ENCODE measurements at places on chromosomes 2 and 18.

GRCh38 chr18:8900552-8900951 lies 195.2 kb downstream of the MTCL1 start:
- no peak for DNase-seq

- no peak for DNase-seq
These were observed 85.2 kb downstream of the NDUFA10 start for GRCh38 chr2:239939736-239940483.

DNA sequence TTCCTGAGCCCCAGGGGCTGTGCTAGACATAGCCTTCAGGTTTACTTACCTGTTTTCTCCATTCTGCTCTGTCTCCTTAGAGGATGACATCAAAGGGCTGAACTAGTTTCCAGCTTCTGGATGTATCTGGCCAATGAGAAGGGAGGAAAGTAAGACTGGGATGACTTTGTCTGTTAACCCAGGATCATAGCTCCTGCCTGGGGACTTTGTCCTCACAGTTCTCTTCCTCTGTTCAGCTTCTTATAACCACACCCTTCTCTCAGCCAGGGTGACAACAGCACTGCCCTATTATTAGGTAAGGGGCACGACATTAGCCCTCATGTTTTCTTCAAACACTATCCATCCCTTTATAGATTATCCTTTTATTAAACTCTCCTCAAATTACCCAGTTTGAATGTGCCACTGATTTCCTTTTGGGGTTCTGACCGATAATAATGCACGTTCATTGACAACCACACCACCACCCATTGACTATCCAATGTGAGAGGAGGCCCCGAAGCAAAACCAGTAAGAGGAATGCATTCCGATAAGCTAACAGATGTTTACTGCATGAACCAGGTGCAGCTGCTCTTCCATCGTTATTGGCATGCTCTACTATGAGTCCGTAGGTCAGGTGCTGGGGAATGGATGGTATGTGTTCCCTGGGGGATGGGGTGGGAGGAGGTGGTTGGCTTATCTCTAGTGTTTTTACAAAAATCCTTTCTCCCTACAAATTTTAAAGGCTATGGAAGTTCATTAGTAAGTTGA lies 23.5 kb downstream of the TSN start:
- DNase-seq: no peak

GRCh38 chr2:132256251-132256902 lies 94.6 kb upstream of the ANKRD30BL start:
- DNase-seq: no peak

- DNase-seq: no peak
These were observed 18.0 kb downstream of the SPEG start for GRCh38 chr2:219452361-219453317.
